HEK293T (cell line): ENCODE measurements at places on chromosomes 11 and 22.

DNA sequence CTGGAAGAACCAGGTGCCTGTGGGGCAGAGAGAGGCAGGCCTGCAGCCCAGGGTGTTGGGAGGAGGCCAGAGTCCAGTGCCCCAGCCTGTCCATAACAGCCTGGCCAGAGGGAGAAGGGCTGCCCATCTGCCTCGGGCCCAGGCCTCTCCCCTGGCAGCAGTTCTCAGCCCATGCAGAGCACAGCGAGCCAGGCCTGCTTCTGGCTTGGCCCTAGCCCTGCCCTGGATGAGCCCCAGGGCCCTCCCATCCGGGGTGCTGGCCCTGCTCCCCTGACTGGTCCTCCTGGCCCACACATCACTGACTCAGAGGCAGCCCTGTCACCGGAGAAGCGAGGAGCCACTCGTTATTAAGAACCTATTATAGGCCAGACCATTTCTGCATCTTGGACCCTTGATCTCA is 19.7 kb upstream of the MYRF start:
- no peak for DNase-seq

GRCh38 chr11:555780-556661 is 4.5 kb downstream of the LMNTD2 start:
- DNase-seq, result no peak

DNA sequence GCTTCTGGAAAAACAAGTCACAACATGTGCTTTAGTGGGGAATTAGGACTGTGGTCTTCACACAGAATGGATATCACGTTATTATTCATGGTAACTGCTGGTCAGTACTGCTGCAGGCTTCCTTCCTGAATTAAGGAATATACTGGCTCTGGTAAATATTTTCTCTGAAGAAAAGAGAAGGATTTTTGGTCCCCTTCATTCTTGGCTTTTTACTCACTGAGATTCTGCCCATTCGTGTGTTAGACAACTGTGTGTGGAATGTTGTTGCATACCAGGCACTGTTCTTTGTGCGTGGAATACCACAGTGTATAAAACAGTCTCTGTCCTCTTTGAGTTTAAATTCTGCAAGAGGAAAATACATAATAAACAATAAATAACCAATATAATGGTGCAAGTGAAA is 80.3 kb downstream of the ALX4 start:
- no peak for DNase-seq

- DNase-seq, result no peak
Measured at GRCh38 chr11:119784421-119784820, 55.4 kb upstream of the NECTIN1 start.

DNA sequence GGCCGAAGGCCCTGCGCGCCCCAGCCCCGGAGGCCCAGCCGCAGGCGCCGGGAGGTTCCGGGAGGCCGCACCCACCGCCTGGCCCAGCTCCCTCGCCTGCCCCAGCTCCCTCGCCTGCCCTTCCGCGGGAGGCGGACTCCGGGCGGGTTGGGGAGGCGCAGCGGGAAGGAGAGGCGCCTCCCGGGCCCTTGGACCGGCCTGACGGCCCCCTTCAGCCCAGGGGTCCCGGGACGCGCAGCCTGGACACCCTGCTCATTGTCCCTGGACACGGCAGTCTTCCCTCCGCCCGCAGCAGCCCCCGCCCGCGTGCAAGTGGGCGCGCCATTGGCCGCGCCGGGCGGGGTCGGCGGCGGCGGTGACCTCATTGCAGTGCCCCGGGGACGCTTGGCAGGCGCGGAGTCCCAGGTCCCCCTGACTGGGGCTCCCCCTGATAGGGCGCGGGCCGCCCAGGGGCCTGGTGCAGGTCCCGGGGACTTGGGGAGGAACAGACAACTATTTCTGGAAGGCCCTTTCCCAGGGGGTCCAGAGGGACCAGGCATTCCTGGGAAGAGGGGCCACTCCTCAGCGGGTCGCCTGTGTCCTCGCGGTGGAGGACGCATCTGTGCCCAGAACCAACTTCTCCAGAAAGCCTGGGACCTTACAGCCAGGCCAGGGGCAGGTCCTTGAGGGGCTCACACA is 501 bp downstream of the CD151 start:
- DNase-seq, result peak; percentile 51

- no peak for DNase-seq
Measured at GRCh38 chr11:123221096-123221561, 26.1 kb upstream of the CLMP start.
